ENCODE measurements at places on chromosomes 1 and 21. TPM values are rescaled to one million over a fixed set of nuclear protein-coding genes. Genes with fewer than 3 reads are reported as not detected.
A peak's percentile ranks its signal among the peaks of the same experiment; 100 is the strongest.

DNA sequence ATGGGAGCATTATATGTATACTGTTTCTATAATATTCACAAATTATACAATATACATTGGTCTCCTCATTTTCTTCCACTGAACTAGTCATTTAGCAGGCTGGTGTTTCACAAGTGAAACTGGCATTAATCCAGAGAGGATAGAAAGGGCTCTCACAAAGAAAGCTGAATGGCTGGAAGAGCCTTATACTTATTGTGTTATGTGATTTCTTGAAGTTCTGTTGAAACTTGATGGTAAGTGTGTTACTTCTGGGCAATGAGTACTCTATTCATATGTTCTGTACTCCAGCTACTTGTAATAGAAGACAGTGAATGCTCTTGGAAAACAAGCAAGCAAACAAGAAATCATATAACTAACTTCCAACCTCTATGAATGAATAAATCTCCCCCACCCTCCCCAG, 14.9 kb downstream of the STX12 start:
- no peak for DNase-seq

GRCh38 chr1:41498391-41498790, 13.9 kb upstream of the EDN2 start:
- no peak for DNase-seq

DNA sequence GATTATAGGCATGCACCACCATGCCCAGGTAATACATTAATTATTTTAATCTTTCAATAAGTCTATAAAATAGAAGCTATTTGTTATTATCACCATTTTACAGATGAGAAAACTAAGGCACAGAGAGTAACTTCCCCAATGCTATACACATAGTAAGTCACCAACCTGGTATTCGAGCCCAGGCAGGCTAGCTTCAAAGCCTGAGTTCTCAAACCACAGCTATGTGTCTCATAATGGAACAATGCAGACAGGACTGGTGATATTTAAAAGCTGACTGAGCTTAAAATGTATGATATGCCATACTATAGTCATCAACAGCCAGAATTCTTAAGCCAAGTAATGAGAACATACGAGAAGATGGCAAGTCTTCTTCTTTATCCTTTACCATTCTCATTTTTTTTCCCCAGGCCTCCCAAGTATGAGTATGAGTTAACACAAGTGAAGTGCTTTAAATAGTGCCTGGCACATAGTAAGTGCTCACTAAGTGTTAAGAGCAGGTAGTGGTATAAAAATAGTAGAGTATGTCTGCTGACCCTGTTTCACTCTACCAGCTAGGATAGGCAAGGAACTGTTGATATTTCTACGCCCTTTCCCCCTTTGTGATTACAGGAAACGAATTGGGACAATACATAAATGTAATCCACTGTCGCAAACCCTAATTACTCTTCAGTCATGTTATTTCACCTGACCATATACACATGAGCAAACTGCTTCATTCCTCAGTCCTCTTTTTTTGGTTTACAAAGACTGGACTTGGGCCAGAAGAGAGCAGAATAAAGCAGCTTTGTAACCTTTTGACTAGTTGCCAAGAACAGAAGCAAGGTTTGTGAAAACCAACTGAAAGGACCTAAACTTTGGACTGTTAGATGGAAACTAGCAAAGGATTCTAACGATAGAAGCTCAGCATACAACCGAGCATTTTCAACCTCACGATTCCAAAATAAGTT, 9.5 kb downstream of the EYA3 start:
- no peak for DNase-seq

GRCh38 chr1:111406321-111406768, 21.2 kb downstream of the OVGP1 start:
- DNase-seq = no peak

DNA sequence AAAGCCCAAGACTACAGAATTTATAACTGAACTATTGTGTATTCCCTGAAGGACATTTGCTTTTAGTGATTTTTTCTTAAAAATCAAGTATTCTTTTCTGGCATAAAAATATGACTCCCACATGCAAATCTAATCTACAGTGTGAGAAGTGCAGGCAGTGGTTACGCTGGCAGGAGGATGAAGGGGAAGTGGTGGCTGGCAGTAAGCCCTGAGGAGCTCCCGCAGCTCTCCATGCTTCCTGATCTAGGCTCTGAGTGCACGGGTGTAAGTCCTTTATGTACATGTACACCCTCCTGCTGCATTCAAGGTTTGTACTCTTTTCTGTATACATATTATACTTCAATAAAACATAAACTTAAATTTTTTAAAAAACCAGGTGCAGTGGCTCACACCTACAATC, 67.5 kb upstream of the PRDX6 start:
- no peak for DNase-seq

DNA sequence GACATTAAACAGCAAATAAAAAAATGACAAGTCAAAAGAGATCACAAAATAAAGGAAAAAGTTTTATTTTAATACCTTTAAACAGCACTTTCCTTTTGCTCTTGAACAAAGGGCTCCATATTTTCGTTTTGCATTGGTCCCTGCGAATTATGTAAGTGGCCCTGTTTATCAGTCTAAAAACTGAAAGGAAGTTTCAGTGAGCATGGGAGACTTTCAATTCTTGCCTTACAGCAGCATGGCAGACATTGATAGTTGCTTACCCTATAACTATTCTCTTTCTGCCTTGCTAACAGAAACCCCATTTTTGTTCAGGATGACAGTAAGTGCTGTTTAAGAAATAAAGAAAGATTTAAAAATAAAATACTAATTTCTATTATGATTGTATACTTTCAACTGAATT, 5.2 kb upstream of the SH3GLB1 start:
- DNase-seq = no peak

- DNase-seq = no peak
Measured at GRCh38 chr21:44926331-44927101, 5.8 kb upstream of the ITGB2 start.

DNA sequence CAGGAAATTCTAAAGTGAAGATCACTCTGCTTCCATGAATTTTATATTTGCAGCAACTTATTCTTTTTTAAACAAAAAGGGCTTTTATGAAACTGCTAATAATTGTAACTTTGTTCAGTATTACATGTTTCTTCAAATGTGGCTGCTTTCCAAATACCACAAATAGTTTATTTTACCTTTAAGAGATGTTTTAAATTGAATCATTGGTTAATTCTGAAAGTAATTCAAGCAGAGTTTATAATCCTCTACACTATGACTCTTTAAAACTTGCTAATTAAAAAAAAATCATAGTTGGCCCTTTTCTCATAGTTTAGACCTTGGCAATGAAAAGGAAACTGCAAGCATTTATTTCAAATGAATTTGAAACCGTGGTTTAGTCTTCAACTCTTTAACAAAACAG, 59.6 kb downstream of the SDCCAG8 start:
- DNase-seq = no peak

- no peak for DNase-seq
Measured at GRCh38 chr1:192435704-192436103, 118.9 kb downstream of the RGS21 start.

GRCh38 chr1:95067062-95067461, 5.7 kb downstream of the ALG14 start:
- no peak for DNase-seq

DNA sequence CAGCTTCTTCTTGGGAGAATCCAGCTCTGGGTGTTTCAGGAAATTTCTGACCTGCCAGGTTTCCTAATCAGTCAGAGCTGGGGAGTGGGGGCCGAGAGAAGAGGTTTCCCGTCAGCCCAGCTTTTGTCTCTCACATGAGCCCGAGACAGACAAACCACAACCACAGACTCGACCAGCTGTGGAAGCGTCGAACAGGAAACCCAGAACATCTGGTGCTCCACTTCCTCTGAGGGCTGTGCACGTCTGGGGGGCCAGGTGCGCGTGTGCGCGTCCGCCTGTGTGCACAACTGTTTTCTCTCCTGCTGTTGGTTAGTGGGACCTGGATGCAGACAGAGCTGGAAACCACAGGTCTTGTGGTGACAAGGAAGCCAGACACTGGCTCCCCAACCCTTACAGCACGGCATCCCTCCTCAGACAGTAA, 113.0 kb upstream of the SLC25A33 start:
- DNase-seq = no peak

GRCh38 chr1:182394055-182394775, 2.6 kb upstream of the GLUL start:
- no peak for DNase-seq

- peak; percentile 74 for DNase-seq
Measured at GRCh38 chr1:196407358-196408051, 200.7 kb downstream of the KCNT2 start.

- no peak for DNase-seq
Measured at GRCh38 chr1:4786055-4786454, 131.6 kb downstream of the AJAP1 start.

GRCh38 chr21:36613059-36613458, 85.9 kb upstream of the SIM2 start:
- DNase-seq = no peak

- DNase-seq = no peak
Measured at GRCh38 chr1:55380355-55380970, 165.3 kb upstream of the USP24 start.

GRCh38 chr1:192903142-192903541, 94.3 kb downstream of the RGS2 start:
- no peak for DNase-seq

DNA sequence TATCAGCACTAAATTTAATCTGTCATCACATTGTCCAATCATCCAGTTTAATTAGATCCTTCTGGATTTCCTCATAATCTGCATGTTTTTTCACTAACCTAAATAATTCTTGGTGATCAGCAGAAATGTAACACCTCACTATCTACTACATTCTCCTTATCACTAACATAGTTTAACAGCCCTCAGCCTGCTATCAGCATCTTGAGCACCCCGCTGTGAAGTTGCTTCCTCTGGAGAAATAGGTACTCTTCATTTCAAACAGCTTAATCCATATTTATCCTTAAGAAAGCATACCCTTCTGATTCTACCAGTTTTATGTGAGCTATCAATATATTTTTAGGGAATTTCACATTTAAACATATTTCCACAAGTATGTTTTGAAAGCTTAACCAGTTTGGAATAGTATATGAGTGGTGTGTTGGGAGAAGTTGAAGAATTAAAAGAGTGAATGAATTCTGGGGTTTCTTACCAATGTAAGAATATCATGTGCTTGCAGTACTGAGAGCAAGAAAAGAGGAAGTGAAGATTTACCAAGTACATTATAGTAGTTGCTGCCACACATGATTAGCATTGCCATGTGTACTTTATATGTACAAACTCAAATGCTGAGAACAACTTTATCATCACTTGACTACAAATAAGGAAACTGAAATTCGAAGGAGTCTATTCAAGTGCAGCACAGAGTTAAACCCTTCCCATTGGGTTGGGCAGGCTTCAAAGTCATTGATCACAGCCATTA, 771.1 kb upstream of the ADGRL4 start:
- no peak for DNase-seq

- no peak for DNase-seq
Measured at GRCh38 chr1:205204552-205204951, 7.0 kb downstream of the DSTYK start.

- no peak for DNase-seq
Measured at GRCh38 chr1:170604065-170604464, 59.9 kb upstream of the PRRX1 start.

DNA sequence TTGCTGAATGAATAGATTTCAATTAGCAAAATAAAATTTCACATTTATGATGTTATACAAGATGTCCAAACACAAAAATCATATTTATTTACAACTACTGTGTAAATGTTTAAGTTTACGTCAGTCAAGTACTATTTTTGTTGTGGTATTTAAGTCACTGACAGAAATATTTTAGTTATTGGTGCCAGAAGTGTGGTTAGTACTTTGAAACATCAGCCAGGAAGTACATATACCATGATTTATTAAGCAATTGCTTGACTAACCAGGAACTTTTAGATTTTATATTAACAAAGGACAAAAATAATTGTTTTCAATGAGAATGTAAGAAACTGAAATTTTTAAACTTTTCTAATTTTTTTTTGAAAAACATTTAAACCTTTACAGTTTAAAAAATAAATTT, 2.4 kb upstream of the FCRL4 start:
- no peak for DNase-seq

GRCh38 chr1:201036188-201036842, 12.8 kb upstream of the KIF21B start:
- no peak for DNase-seq

DNA sequence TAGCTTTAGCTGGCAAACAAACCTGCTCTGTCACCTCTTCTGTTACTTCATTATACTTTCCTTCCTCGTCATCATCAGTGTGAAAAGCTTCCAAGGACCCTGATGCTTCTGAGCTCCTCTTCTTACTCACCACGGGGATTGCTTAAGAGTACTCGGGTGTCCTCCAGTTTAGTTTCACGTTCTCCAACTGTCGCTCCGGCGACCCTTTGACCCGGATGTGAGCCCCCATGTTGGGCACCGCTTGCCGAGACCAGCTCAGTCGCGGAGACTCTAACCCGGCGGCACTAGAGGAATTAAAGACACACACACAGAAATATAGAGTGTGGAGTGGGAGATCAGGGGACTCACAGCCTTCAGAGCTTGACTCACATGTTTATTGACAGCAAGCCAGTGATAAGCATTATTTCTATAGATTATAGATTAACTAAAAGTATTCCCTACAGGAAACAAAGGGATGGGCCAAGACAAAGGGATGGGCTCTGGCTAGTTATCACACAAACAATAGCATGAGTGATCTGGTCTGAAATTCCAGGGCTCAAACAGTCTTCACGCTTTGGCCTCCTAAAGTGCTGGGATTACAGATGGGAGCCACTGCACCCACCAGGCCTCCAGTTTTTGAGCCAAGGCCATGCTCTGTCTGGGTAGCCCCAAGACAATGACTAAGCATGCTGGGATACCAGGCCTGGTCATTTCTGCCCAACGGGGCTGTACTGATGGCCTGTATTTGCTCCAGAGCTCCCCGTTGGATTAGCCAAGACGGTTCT, 30.1 kb upstream of the ENO1 start:
- DNase-seq = no peak

- DNase-seq = peak; percentile 58
Measured at GRCh38 chr1:7300893-7301663, 470.0 kb upstream of the VAMP3 start.

GRCh38 chr1:164703960-164704411, 145.0 kb downstream of the PBX1 start:
- no peak for DNase-seq

The SMAP2 gene
- 9.5 TPM for total RNA-seq

The GBP7 gene
- not detected for total RNA-seq

The MTR gene
- 29.4 TPM for total RNA-seq

The PTAFR gene
- 0.09 TPM for total RNA-seq

The SHE gene
- total RNA-seq = not detected

The FCRLB gene
- total RNA-seq = 0.97 TPM

The TEDDM1 gene
- total RNA-seq = not detected

The NPL gene
- total RNA-seq = 23.7 TPM

The MYOM3 gene
- total RNA-seq = 3.4 TPM

The KRTAP6-3 gene
- total RNA-seq = not detected

The GPR3 gene
- total RNA-seq = 1.1 TPM

The IL22RA1 gene
- 1.6 TPM for total RNA-seq

Measured in NCI-H460 (cell line).